ENCODE measurements at places on chromosomes 5 and 9.
A peak's percentile ranks its signal among the peaks of the same experiment; 100 is the strongest.

- H3K36me3 ChIP-seq: no peaks in the 10 kb centered on the region
- peaks cover 50% of the 10 kb centered on the region for H3K27me3 ChIP-seq
- no peak for DNase-seq
Measured at GRCh38 chr5:141757402-141757801, 75.4 kb upstream of the ARAP3 start.

DNA sequence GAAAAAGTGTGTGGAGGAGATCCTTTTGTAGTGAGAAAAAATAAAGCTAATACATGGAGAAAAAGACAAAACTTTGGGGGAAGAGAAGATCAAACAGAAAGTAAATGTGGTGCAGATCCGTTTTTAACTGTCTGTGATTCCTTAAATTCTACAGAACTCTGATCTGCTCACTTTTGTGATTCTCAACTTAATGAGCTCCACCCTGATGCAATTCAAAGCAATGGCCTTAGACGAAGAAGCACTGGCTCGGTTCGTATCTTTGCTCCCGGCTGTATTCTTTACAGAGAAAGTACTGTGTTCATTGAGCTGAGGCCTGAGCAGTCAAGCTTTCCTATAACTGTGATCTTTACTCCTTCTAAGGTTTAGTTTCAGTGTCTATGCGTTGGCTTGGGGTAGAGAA is 453.4 kb downstream of the DMAC1 start:
- H3K36me3 ChIP-seq: peaks cover 4% of the 10 kb centered on the region
- H3K27me3 ChIP-seq: peaks cover 9% of the 10 kb centered on the region
- no peak overlapping the region for H3K4me3 ChIP-seq
- no peaks in the 10 kb centered on the region for H3K4me1 ChIP-seq
- no peak overlapping the region for H3K27ac ChIP-seq
- DNase-seq: no peak

DNA sequence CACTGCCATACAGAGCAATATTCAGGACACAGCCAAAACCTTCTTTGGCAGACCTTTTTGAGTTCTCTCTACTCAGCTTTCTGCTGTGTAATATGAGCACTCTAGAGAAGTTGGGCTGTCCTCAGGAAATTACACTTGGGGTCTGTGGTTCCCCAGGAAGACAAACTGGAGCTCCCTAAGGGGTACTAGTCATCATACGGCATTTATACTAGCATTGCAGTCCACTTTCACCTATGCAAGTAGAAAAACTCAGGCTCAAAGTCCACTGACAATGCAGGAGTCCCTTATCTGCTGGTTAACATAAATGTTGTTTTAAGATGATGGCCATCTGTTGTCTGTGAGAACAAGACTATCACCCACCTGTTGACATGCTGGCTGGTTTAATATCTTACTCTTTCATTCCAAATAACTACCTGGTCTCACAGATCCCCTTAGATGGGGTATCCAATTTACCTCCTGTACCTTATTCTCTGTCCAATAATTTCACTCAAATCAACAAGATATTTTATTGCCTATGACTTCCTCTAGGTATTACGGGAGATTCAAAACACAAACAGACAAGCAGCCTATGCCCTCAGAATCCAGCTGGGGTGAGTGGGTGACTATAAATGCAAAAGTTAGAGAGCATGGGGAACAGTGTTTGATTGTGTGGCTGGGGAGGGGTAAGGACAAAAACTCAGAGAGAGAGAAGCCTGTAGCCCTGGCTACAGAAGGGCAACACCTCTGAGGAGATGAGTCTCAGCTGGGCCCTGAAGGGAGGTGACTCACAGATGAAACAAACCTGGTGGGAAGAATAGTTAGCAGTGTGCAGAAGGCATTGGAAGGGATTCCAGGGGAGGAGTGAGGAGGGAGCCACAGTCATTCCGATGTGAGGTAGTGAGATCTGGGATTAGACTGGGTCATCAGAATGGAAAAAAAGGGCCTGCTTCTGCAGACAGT is 10.2 kb downstream of the DOCK8 start:
- H3K4me1 ChIP-seq: peaks cover 3% of the 10 kb centered on the region
- DNase-seq: peak; percentile 8
- H3K27ac ChIP-seq: no peak overlapping the region
- no peak overlapping the region for H3K4me3 ChIP-seq
- H3K27me3 ChIP-seq: no peaks in the 10 kb centered on the region

DNA sequence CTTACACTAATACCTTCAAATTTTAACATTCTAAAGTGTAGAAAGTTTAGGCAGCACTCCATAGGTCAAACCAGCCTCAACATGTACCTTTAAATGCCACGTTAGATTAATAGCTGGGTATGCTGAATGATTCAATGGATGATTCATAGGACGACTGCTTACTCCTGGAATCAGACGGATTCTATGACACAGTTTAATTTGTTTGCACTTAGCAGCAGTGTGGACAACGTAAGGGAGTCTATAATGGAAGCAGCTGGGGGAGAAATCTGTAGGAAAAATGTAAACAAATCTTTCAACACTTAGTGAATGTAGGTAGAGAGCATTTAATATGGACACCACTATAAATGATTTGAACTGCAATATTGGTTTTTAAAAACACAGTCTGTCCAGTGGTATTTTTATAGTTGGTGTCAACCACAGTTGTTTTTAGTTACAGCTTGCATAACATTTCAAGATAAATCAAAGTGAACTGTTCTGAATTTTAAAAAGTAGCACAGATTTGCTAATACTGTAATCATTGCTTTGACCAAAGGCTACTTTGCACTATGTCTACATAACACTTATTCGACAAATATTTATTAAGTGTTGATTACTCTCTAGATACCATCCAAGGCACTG is 701.5 kb upstream of the MEF2C start:
- DNase-seq: no peak
- no peak overlapping the region for H3K27ac ChIP-seq
- no peaks in the 10 kb centered on the region for H3K4me1 ChIP-seq

- DNase-seq: no peak
- H3K27me3 ChIP-seq: peaks cover 6% of the 10 kb centered on the region
- no peaks in the 10 kb centered on the region for H3K4me1 ChIP-seq
- H3K27ac ChIP-seq: no peak overlapping the region
- H3K36me3 ChIP-seq: no peaks in the 10 kb centered on the region
- no peak overlapping the region for H3K4me3 ChIP-seq
Measured at GRCh38 chr5:16437977-16438376, 27.6 kb downstream of the ZNF622 start.

DNA sequence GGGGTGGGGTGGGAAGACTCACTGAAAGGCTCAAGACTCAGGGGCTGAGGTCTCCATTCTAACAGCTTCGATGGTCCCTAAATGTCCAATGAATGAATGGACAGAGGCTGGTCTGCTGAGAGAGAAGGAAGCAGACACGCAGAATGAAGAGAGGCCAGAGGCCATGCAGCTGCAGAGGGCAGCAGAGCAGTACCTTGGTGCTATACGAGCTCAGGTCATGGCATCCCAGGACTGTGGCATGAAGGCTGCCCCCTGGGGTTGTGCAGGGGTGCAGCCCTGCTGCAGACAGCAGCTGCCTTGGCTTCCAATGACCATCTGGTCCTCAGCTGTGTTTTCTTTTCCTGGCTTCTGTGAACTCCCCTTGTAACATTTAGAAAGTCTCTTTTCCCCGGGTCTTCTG is 15.2 kb upstream of the CORO2A start:
- DNase-seq: no peak
- peaks cover 2% of the 10 kb centered on the region for H3K4me1 ChIP-seq
- H3K4me3 ChIP-seq: no peak overlapping the region
- no peaks in the 10 kb centered on the region for H3K27me3 ChIP-seq
- H3K36me3 ChIP-seq: no peaks in the 10 kb centered on the region

DNA sequence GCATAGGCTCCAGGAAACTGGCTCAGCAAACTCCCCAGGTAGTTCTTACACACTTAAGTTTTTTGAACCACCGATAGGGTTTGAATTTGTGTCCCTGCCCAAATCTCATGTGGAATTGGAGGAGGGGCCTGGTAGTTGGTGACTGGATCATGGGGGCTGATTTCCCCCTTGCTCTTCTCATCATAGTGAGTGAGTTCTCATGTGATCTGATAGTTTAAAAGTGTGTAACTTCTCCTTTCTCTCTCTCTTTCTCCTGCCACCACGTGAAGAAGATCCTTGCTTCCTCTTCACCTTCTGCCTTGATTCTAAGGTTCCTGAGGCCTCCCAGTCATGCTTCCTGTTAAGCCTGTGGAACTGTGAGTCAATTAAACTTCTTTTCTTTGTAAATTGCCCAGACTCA is 22.4 kb upstream of the HACD4 start:
- peaks cover 2% of the 10 kb centered on the region for H3K4me1 ChIP-seq
- H3K4me3 ChIP-seq: no peak overlapping the region
- DNase-seq: no peak
- H3K27me3 ChIP-seq: no peaks in the 10 kb centered on the region
- no peak overlapping the region for H3K27ac ChIP-seq

DNA sequence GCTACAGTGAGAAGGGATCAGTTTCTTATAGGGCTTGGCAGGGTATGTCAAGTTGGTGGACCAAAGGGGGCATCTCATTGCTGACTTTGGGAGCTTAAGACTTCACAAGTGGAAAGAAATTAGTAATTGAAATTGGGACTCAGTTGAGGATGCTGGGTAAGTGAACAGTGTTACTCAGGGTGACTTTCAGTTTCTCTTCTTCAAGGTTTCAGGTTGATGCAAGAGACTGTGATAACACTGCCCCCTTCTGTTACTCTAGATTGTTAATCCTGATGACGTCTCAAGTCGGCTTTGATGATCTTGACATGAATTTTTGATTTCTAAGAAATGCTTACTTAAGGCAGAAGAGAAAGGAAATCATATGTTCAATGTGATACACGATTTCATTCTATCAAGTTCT is 21.3 kb downstream of the KCTD16 start:
- peaks cover 30% of the 10 kb centered on the region for H3K4me1 ChIP-seq
- no peak overlapping the region for H3K4me3 ChIP-seq
- DNase-seq: peak; percentile 50

- H3K27ac ChIP-seq: no peak overlapping the region
- peaks cover 34% of the 10 kb centered on the region for H3K36me3 ChIP-seq
- H3K4me1 ChIP-seq: no peaks in the 10 kb centered on the region
- DNase-seq: no peak
Measured at GRCh38 chr5:34941936-34942335, 12.6 kb downstream of the DNAJC21 start.

DNA sequence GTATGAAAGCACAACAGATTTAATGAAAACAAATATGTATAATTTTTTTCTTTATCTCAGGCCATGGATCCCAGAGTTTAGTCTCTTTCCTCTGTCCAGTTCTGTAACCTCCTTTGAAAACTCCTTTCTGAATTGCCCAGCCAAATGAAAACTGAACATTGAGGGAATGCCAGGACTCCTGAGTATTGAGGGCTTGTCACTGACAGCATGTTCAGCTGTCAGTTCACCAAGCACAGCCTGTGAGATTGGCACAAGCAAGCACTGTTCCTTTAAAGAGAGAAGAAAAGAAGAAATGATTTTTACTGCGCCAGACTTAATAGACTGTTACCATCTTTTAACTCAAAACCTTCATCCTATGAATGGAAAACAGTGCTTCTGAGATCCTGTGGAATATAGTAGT is 27.3 kb downstream of the TTC1 start:
- peaks cover 23% of the 10 kb centered on the region for H3K36me3 ChIP-seq
- H3K4me1 ChIP-seq: peaks cover 2% of the 10 kb centered on the region
- DNase-seq: no peak
- H3K4me3 ChIP-seq: no peak overlapping the region
- no peaks in the 10 kb centered on the region for H3K27me3 ChIP-seq

GRCh38 chr5:63768221-63768620 is 194.0 kb downstream of the HTR1A start:
- H3K27ac ChIP-seq: no peak overlapping the region
- no peaks in the 10 kb centered on the region for H3K27me3 ChIP-seq
- no peak overlapping the region for H3K4me3 ChIP-seq
- no peaks in the 10 kb centered on the region for H3K36me3 ChIP-seq

GRCh38 chr5:178786859-178787499 is 56.5 kb upstream of the ZNF354A start:
- H3K27ac ChIP-seq: no peak overlapping the region
- no peak overlapping the region for H3K4me3 ChIP-seq
- DNase-seq: no peak
- H3K36me3 ChIP-seq: no peaks in the 10 kb centered on the region
- H3K27me3 ChIP-seq: peaks cover 3% of the 10 kb centered on the region
- H3K4me1 ChIP-seq: no peaks in the 10 kb centered on the region

GRCh38 chr5:86175224-86175623 is 442.5 kb upstream of the COX7C start:
- H3K4me3 ChIP-seq: no peak overlapping the region
- H3K4me1 ChIP-seq: no peaks in the 10 kb centered on the region
- DNase-seq: no peak

GRCh38 chr9:108639696-108640095 is 216.1 kb downstream of the ACTL7B start:
- no peak overlapping the region for H3K27ac ChIP-seq
- DNase-seq: no peak
- H3K36me3 ChIP-seq: no peaks in the 10 kb centered on the region
- peaks cover 2% of the 10 kb centered on the region for H3K27me3 ChIP-seq
- H3K4me3 ChIP-seq: no peak overlapping the region
- no peaks in the 10 kb centered on the region for H3K4me1 ChIP-seq

GRCh38 chr9:23229890-23230317 is 596.1 kb downstream of the ELAVL2 start:
- no peak overlapping the region for H3K27ac ChIP-seq
- H3K4me1 ChIP-seq: no peaks in the 10 kb centered on the region

GRCh38 chr9:125829743-125830142 is 82.6 kb downstream of the PBX3 start:
- peak; percentile 73 for DNase-seq
- H3K27me3 ChIP-seq: no peaks in the 10 kb centered on the region
- peak overlapping the region; percentile 84 for H3K27ac ChIP-seq
- peaks cover 29% of the 10 kb centered on the region for H3K4me1 ChIP-seq

DNA sequence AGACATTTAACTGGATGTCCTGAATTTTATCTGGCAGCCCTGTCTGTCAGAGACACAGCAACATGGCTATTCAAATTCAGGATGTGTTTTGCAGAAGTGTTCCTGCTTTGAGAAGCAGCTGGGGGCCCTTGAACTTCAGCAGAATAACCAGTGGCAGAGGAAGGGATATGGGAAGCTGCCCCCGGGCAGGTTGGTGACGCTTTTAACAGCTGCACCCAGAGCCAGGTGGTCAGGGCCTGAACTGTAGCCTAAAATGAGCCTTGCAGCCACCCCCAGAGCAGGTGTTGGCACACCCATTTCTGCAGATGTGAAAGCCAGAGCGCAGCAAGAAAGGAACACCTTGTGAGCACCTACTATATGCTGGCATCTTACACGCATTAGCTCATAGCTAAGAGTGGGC is 128.7 kb upstream of the BOD1 start:
- H3K27me3 ChIP-seq: no peaks in the 10 kb centered on the region
- DNase-seq: no peak
- peaks cover 4% of the 10 kb centered on the region for H3K4me1 ChIP-seq
- H3K36me3 ChIP-seq: no peaks in the 10 kb centered on the region
- no peak overlapping the region for H3K27ac ChIP-seq

Data from activated naive CD4-positive, alpha-beta T cell treated with anti-CD3 and anti-CD28 coated beads for 36 hours (primary cell).